ENCODE measurements at places on chromosomes 7 and 10. TPM values are rescaled to one million over a fixed set of nuclear protein-coding genes. Genes with fewer than 3 reads are reported as not detected.

CYP3A5 gene
- not detected for total RNA-seq

GRCh38 chr10:21990449-21990848 is 13.1 kb downstream of the DNAJC1 start:
- no peak for DNase-seq

GRCh38 chr10:15361131-15361530 is 10.0 kb downstream of the FAM171A1 start:
- peak; percentile 36 for DNase-seq

DNA sequence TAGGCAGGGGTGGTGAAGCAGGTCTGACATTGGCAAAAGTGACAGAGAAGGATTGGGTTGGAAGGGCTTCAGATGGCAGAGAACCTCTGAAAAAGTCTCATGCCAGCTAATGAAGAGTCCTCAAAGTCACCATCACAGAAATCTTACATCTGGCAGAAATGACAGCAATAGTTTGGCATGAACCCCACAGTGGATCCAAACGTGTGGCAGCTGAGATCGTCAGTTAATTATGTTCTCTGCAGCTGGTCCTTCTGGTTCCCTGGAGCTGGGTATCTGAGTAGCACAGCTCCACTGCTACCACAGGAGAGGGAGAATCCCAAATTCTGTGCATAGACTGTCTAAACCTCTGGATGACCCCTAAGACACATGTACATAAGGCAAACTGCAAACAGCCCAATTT is 73.4 kb downstream of the ALOX5 start:
- no peak for DNase-seq

DNA sequence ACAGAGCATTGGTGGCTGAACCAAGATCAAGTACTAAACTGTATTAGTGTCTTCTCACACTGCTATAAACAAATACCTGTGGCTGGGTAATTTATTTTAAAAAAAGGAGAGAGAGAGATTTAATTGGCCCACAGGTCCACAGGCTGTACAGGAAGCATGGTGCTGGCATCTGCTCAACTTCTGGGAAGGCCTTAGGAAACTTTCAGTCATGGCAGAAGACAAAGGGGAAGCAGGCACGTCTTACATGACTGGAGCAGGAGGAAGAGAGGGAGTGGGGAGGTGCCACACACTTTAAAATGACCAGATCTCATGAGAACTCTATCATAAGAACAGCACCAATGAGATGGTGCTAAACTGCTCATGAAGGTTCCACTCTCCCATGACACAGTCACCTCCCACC is 95.2 kb upstream of the JCAD start:
- DNase-seq: no peak

DNA sequence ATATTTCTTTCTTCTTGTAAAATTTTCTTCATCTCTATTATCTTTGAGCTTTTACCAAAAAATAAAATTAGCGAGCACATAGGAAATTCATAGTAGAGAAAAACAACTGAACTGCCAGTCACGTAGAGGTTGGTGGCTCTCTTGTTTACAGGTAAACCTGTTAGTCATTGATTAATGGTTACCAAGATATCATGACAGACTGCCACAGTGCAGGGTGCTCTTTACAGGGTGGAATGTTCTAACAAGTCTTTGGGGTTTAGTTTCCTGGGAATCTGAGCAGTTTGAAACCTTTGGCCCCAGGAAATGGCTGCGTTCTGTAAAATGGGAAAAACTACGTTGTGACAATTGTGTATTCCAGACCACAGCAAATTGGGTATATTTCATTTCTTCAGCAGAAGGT is 407.3 kb upstream of the ADARB2 start:
- DNase-seq: no peak

- no peak for DNase-seq
Measured at GRCh38 chr10:89421018-89421476, 6.7 kb downstream of the IFIT5 start.

DNA sequence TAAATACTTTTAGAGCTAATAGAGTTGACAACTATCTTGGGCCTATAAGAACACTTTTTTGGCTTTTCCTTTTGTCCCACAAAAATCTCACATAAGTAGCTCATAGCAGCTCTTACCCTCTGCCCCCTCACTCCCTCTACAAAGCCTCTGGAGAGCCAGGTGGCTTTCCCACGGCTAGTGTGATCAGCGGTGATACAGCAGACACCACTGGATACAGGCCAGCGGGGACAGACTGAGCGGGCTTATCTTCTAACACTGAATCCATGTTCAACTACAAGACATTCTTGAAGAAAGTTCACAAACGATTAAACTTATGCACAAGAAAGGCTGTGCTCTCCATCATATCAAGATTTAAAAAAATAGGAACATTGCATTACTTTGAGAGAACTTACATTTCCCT is 377.2 kb downstream of the PARD3 start:
- no peak for DNase-seq

GRCh38 chr10:62900829-62901571 is 84.8 kb upstream of the EGR2 start:
- no peak for DNase-seq
